Stimulated activated CD8-positive, alpha-beta memory T cell treated with anti-CD3 and anti-CD28 coated beads, Interleukin-7, amount 100 ng/mL, for 48 hours (primary cell): ENCODE measurements at places on chromosomes 11 and 22.

DNA sequence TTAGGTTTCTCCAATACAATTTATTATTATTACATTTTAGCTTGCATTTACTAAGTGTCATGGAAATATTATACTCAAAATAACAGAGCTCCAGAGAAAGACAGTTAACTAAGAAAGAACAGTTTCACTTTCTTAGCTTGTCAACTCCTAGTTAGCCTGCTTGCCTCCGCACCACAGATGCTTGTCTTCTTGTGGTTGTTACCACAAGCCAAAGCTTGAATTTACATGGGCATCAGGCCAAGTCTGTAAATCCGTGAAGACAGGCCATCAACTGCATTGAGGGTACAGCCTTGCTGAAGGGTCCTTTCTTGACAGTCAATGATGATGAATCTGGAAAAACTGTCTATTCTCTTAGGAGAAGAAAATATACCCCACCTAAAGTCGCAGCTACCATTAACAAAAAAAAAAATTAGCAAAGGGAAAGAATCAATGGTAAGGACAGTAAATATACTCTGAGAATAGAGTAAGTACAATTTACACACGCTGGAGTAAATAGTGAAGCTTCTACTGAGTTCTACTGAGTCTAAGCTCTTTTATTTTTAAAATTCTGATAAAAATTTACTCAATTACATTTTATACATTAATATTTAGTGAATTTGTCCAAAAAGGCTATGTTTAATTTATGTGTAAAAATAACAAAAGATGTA, 15.6 kb upstream of the DENND5A start:
- no peak for DNase-seq

- no peak for DNase-seq
Measured at GRCh38 chr22:49170053-49170452, 657.6 kb downstream of the BRD1 start.

DNA sequence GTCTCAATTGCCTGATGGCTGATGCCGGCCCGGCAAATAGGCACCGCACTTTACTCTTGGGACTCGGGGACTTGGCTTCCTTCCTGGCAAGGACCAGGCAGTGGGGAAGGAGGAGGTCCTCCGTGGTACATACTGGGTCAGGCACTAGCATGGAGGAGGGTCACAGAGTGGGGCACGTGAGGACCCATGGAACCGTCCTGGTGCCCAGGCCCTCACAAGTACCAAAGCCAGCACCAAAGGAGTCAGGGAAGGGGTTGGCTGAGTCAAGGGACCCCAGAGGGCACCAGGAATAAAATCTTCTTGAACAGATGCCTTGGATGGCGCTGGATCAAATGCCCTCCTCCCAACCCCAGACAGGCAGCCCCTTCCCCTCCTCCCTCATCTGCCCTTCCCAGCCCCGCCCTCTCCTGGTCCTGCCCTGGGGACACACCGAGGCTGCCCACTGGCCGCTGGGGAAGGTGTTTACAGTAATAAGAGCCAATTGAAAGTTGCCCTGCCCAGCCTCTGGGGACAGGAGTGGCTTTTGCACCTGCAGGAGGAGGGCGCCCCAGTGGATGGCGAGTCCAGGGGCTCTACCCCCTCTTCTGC, 5.6 kb upstream of the CARNS1 start:
- DNase-seq: no peak

GRCh38 chr11:72774499-72774898, 19.3 kb downstream of the STARD10 start:
- DNase-seq: no peak

- no peak for DNase-seq
Measured at GRCh38 chr11:60862171-60862570, 5.2 kb upstream of the ZP1 start.

GRCh38 chr11:45806072-45806933, 1.4 kb downstream of the SLC35C1 start:
- no peak for DNase-seq

- DNase-seq: no peak
Measured at GRCh38 chr11:74535371-74536160, 42.0 kb upstream of the LIPT2 start.
